Stimulated activated CD8-positive, alpha-beta memory T cell treated with anti-CD3 and anti-CD28 coated beads, Interleukin-7, amount 100 ng/mL, for 4 hours (primary cell): ENCODE measurements at places on chromosomes 16 and 17.

GRCh38 chr17:3992370-3992769 is 28.1 kb upstream of the ATP2A3 start:
- DNase-seq: no peak

DNA sequence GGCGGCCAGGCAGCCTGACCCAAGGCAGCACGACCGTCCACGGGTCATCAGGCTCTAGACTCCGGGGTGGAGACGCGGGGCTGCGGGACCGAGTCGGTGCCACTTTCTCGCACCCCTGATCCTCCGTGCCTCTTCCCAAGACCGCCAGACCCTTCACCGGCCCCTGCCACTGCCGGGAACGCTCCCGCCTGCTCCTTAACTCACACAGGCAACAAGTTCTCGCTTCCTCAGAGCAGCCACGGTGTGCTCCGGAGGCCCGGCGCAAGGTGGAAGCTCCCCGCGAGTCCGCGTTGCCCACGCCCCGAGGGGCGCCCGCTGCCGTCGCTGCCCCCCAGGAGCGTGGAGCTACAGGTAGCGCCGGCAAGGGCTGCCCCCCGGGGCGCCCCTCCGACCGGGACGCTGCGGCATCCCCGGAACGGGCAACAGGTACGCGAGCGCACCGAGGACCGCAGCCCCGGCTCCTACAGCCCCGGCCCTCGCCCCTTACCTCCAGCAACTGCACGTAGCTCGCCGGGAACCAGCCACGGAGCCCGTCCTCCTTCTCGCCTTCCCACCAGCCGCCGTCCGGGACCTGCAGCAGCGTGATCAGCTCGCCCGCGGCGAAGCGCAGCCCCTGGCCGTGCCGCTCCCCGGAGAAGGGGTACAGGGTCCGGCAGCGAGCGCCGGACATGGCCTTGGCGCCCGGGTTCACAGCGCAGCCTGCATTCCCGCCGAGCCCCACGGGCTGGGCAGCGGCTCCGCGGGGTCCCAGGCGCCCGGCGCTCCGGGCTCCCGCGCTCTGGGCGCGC is 491 bp downstream of the GAS7 start:
- no peak for DNase-seq

DNA sequence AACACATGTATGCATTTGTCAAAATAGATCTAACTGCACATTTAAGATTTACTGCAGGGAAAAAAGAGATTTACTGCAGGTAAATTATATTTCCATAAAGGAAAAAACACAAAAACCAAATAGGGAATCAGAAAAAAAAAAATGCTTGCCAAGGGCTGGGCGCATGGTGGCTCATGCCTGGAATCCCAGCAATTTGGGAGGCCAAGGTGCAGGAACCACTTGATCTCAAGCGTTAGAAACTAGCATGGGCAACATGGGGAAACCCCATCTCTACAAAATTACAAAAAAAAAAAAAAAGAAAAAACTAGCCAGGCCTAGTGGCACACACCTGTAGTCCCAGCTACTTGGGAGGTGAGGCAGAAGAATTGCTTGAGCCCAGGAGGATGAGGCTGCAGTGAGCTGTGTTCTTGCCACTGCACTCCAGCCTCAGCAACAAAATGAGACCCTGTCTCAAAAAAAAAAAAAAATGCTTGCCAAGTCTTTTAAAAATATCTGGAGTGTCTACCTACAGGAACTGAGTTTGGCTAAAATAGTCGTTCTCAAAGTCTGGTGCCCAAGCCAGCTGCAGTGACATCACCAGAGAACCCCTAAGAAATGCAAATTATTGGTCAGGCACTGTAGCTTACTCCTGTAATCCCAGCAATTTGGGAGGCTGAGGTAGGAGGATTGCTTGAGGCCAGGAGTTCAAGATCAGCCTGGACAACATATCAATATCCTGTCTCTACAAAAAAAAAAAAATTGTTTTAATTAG is 17.5 kb downstream of the TRIM25 start:
- no peak for DNase-seq

DNA sequence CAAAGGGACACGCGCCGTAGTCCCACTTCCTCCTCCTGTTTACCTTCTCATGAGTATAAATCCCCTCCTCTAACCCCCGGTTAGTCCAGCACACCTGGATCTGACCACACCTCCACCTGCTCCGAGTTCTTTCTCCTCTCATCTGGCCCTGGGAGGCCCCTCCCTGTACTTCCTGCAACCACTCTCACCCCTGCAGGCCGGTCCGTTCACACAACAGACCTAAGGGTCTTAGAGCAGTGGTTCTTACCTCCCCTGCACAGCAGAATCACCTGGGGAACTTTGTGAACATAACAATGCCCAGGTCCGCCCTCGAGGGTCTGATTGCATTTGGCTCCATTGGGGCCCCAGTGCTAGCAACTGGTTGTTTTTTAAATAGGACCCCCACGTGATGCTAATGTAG is 24.8 kb downstream of the TMEM114 start:
- DNase-seq: no peak

- no peak for DNase-seq
These were observed 20.1 kb downstream of the YWHAE start for GRCh38 chr17:1379930-1380313.

- DNase-seq: no peak
These were observed 57.0 kb downstream of the GRB2 start for GRCh38 chr17:75348386-75349012.

- no peak for DNase-seq
These were observed 50.5 kb upstream of the CCL1 start for GRCh38 chr17:34413443-34414119.

GRCh38 chr16:4218202-4218601 is 23.7 kb downstream of the SRL start:
- DNase-seq: no peak

DNA sequence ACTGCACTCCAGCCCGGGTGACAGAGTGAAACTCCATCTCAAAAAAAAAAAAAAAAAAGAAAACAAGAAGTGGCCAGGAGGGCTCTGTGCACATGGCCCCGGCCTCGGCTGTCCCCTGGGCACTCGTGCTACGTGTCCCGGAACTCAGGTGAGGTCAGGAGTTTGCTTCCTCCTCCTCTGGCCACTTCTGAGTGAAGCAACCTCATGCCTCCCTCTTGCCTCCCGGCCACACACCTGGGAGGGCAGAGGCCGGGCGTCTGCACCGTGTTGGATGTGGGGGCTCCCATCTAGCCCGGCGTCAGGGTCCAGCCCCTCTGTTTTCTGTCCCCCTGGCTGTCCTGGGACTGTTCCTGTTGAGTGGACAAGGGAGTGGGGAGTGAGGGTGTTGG is 22.2 kb downstream of the ASPSCR1 start:
- DNase-seq: no peak

GRCh38 chr17:68019336-68019674 is 16.2 kb upstream of the KPNA2 start:
- DNase-seq: no peak

GRCh38 chr17:80103449-80104085 is 2.2 kb downstream of the GAA start:
- DNase-seq: no peak

DNA sequence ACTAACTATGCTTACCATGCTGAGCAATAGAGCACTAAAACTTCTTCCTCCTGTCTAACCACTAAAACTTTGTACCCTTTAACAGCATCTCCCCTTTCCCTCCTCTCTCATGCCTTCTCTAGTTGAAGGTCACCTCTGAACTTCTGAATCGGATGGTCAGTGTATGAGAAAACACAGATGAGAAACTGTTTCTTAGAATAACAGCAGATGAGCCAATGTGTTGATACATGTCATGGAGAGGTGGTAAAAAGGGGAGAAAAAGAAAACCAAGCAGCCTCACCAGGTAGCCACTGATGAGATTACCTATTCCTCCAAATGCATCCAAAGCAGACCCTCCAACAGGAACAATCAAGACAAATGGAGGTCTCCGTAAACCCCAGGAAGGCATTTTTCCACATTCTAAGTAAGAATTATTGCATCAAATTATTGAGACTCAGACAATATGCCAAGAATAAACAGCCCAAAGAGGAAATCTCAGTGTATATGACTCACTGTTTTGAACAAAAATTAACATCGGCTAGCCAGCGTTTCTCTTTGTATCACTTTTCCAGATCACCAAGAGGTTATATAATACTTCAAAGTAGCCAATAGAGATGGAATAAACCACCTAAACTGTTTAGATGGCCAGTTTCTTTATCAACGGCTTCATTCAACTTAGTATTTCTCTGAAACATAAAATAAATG is 793.3 kb upstream of the SOX9 start:
- no peak for DNase-seq

DNA sequence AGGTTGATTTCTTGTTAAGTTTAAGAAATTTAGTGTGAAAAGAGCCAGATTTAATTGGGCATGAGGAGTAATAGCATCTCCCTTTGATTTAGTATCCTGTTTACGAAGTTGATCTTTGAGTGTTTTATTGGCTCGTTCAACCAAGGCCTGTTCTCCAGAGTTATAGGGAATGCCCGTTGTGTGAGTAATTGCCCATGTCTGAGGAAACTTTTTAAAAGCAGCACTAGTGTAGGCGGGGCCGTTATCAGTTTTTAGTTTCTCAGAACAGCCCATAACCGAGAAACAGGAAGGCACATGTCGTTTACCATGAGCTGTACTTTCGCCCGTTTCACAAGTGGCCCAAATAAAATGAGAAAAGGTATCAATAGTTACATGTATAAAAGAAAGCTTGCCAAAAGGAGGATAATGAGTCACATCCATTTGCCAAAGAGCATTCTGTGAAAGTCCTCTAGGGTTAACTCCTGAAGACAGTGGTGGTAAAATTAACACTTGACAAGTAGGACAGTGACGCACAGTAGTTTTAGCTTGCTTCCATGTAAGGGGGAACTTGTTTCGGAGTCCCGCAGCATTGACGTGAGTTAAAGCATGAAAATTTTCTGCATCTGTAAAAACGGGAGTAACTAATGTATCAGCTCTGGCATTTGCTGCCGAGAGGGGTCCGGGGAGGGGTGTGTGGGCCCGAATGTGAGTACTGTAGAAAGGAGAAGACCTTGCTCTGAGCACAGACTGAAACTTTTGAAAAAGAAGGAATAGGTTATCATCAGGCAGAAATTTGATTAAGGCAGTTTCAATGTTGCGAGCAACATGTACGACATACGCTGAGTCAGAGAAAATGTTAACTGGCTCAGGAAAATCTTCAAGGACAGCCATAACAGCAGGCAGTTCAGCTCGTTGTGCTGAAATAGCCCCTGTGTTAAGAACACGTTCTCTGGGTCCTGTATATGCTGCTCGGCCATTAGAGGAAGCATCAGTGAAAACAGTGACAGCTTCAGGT is 18.5 kb upstream of the KCTD5 start:
- peak; percentile 15 for DNase-seq

GRCh38 chr17:74712756-74713155 is at the start of gene CD300LF:
Gene CD300LF (minus strand): TSS chr17:74712923. CDS start chr17:74712866, 57 bp downstream.
- no peak for DNase-seq

- DNase-seq: no peak
These were observed 43.0 kb upstream of the MSI2 start for GRCh38 chr17:57213180-57213825.

DNA sequence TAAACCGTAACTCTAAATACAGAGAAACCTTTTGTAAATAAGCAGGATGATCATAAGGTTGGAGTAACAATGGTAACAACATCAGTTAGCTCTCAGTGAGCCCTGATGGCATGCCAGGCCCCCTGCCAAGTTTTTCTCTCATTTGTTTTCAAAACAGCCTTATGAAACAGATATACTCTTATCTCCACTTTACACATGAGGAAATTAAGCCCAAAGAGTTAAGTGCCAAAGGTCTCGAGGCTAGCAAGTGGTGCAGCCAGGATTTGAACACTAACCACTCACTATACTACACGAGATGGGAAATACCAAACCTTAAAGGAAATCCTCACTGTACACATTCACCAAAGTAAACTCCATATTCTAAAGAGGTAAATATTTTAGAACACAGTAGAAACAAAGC is 15.0 kb downstream of the USP31 start:
- no peak for DNase-seq

DNA sequence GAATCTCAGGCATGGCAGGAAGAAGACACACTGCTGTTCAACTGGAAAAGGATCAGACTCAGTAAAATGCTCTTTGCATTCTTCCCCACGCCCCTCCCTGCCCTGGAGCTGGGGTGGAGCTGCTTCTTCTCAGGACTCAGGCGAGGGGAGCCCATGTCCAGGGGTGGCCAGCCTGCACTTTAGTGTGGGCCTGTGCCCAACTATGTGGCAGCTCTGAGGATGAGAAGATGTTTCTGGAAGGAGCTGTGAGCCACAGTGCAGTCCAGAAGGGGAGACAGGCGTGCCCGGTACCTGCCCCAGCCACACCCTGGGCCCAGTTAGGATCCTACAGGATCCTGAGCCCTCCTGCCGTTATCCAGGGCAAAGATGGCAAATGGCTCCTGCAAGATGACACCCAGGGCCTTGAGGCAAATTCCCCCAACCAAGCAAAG is 120.3 kb downstream of the ANKRD11 start:
- no peak for DNase-seq

DNA sequence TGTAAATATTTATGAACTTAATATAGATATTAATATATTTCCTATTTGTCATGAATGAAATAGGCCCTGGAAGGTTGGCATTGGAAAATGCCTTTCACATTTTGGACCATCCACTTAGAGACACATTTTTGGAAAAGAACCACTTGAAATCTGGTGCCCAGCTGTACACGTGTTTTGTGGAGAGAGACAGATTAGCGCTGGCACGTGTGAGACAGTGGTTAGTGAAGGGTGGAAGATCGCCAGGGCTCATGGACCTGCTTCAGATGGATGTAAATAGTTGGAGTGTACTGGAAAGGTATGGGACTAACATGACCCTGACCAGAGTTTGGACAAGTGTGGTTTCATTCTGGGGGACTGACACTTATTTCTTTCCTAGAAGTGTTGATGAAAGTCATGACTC is 222.9 kb downstream of the PRKCA start:
- no peak for DNase-seq

- no peak for DNase-seq
These were observed 89.0 kb upstream of the DNAH17 start for GRCh38 chr17:78665952-78666920.

- DNase-seq: no peak
These were observed 53.0 kb downstream of the TAOK1 start for GRCh38 chr17:29443041-29443739.

GRCh38 chr17:225551-225950 is 44.1 kb upstream of the DOC2B start:
- no peak for DNase-seq

- DNase-seq: no peak
These were observed 19.5 kb downstream of the PCTP start for GRCh38 chr17:55770196-55770870.

DNA sequence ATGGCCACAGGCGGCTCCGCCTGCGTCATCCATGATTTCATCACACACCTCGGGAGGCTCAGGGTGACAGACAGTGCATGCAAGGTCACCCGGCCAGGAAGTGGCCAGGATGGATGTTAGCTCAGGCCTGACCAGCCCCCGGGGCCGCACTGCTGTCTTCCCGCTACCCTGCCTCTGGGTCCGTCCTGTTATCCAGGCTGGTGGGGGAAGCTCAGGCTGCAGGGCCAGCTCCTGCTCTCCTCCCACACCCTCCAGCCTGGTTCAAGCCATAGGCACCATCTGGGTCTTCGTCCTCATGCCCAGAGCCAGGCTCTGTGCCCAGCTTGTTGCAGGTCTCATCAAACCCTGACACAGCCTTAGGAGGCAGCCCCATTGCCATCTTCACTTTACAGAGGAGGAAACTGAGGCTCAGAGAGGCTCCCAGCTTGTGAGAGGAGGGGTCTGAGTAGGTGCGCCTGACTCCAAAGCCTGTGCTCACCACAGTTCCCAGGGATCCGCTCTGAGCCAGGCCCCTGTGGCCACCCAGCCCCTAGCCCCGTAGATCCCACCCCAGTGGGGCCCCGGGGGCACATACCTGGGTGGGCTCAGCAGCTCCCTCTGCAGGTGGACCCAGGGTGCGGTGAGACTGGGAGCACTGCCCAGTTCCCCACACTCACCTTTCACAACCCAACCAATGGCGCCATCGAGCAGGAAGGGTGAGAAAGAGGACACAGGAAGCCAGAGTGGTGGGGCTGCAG is 412 bp upstream of the ADGRG3 start:
- no peak for DNase-seq

GRCh38 chr16:77790009-77790372 is 1.6 kb downstream of the VAT1L start:
- DNase-seq: no peak
